ACHN (cell line): ENCODE measurements at places on chromosomes 11 and 22.

GRCh38 chr22:31496735-31497146 is 405 bp downstream of the SFI1 start:
- DNase-seq, result peak; percentile 12

GRCh38 chr11:7457211-7457610 is 28.1 kb upstream of the OLFML1 start:
- no peak for DNase-seq

DNA sequence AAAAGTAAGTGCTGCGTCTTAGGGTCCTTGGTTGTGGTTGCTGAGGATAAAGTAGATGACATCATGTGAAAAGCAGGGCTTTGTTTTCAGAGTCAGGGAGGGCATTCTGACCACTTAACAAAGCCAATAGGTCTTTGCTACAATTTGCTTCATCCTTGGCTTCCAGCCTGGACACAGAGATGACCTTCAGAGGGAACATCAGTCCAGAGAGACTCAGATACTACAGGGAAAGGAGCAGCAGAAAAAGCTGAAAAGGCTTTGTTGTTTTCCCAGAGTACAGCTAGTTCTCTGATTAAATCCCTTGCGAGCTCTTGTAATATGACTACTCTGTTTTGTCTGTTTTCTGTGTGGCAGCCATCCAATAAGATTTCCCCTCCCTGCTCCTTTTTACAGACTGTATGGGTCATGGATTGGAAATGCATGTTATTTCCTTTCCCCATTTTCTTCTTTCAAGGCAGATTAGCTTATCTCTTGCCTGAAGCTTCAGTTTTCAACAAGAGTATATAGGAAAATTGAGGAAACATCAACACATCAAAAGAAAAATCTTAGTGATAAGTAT is 31.9 kb downstream of the ATG13 start:
- DNase-seq, result no peak

DNA sequence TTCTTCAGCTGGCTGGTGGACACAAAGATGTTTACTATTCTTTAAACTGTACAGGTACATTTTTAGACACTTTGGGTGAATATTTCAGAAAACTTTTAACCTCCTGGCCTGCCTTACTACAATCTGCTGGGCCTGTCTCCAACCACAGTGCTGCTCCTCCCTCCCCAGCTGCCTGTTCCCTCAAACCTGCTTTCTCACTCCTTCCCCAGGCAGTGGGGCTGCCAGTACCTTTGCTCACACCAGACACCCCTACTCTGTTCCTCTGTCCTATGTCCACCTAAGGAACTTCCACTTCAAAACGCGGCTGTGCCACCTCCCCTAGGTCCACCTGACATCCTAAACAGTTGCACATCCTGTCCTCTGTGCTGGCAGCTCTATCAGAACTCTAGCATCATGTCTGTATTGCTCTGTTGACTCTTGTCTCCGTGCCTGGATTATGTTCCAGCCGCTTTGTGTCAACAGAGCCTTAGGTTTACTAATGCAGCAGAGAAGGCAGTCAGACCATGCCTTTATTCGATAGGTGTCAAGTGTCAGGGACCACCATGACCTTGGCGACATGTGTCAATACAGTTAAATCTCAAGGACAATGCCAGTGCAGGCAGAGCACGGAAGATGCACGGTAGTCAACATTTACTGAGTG is 13.4 kb downstream of the ZP1 start:
- no peak for DNase-seq

DNA sequence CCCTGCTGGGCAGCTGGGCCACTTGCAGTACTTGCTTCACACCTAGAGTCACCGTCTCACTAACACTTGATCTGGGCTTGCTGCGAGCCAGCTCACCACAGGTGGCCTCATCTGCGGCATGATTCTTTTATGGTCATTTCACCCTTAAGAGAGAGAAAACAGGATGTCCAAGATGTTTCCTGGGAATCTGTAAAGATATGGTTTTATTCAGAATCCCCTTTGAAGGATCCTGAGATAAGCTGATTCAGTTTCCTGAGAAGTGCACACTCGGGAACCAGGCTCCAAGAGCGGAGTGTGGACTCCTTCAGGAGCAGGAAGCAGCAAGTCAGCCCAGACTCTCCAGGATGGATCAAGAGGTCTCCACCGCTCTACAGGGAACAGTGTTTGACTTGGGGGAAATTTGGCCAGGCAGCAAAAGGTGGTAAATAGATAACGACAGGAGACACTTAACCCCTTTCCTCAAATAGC is 21.8 kb upstream of the TP53AIP1 start:
- DNase-seq, result no peak

GRCh38 chr22:30921108-30921507 is 47.5 kb downstream of the MORC2 start:
- DNase-seq, result peak; percentile 2

GRCh38 chr11:86736291-86737143 is 63.8 kb upstream of the PRSS23 start:
- no peak for DNase-seq

GRCh38 chr11:73991471-73992006 is 8.9 kb upstream of the UCP2 start:
- no peak for DNase-seq

DNA sequence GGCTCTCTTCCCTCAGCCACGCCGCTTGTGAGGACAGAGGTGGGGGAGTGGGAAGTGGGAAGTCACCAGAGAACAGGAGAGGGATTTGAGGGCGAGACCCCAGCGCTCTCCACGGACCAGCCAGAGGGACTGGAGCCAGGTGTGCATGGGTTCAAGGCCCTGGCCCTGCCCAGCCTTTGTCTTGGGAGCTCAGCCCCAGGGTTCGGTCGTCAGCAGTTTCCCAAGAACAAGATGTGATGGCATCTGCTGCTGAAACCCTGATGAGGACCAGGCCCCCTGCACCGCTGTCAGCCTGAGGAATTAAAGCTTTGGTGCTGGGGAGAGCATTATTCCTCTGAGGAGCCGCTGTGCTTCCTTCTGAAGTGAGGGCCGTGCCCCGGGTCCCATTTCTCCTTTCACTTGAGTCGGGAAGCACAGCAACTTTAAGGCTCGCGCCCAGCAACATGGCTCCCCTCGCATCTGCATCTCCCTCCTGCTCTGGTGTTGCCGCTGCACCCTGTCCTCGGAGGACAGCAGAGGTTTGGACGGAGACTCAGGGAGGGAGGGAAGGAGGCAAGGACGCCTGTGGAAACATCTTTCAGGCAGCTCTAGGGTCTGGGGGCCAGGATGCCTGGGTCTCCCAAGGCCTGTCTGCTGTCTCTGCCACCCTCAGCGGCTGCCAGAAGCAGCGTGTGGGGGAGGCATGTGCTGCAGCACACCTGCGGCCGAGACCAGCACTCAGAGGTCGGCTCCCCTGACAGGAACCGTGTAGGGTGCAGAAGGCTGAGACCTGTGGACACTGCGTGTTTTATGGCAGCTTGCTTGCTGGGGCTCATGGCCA is 3.8 kb downstream of the IFITM5 start:
- no peak for DNase-seq

DNA sequence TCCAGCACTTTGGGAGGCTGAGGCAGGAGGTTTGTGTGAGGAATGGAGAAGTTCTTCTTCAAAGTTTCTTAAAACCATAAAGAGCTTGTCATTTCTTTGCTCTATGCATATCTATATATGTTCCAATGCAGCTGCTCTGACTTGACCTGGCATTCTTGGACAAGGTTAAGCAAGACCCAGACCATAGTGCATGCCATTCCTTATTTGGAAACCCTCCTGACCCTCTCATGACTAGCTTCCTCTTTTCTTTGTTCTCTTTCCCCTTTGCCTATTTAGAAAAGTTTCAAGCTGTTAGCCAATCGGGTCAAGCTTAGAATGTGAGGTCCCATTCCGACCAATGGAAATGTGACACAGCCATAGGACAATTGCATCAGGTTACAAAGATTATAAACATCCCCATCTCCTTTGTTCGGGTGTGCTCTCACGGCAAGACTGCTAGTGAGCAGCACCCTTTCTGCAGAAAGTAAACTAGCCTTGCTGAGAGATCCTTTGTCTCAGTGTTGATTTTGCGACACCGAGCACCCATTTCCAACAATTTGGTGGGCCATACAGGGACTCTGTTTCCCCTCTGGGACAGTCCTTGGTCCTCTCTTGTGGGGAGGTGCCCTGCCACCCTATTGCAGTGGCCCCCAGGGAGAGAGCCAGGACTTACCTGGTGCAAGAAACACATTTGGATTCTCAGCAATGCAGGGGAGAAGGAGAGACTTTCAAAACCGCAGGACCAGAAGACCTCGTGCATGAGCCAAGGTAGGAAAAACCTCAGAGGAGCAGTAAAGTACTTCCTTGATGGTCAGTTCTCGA is 39.9 kb upstream of the ANO1 start:
- DNase-seq, result no peak

DNA sequence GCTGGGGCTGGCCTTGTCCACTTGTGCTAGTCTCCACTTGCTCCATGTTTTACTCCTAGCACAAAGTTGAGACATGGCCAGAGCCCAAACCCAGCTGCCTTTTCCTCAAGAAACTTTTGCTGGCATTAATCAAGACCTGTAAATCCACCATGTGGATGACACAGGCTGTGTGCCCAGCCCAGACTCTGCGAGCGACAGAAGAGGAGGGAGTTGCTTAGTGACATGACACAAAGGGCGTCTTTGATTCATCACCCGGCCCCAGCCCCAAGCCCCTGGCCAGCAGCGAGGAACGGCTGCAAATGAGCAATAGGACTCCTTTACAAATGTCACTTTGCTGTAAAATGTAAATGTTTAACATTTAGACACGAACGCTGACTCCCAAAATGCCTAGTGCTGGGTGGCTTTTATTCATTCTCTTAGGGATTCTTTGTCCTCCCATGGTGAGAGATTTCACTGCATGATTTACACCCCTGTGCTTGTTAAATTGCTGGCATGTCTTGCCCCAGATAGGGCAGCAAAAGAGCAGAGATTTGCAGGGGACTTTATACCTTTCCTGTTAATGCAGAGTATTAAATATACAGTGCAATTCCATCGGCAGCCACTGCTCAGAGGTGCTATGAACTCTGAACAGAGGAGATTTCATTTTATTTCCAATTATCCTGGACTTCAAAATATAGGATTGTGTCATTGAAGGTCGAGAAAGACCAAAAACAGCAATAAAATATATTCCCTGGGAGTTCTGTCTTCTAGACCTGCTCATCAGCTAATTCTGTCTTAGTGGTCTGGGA is 263.6 kb upstream of the NCAM1 start:
- DNase-seq, result no peak

- DNase-seq, result no peak
Measured at GRCh38 chr11:70026726-70027125, 51.4 kb upstream of the ANO1 start.

DNA sequence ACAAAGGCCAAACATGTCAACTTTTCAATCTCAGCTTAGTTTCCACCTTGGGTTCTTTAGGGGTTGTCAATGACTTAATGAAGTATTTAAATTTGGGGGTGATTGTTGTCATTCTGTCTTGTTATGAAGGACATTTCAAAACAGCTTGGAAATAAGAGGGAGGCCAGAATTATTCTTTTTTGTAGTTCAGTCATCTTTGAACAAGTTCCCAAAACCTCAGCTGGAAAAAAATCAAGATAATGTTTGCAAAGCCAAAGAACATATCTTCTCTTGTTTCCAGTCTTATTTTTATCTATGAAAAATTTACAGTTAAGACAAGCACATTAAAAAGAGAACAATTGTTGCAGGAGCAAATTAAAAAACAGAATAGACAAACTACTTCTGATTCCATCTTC is 612.8 kb downstream of the INSC start:
- DNase-seq, result no peak
